Inflammatory macrophage treated with lipopolysaccharide for 1 hour (primary cell): ENCODE measurements at places on chromosomes 2 and 18.

GRCh38 chr2:230737791-230738226 lies 25.2 kb downstream of the CAB39 start:
- DNase-seq = no peak

DNA sequence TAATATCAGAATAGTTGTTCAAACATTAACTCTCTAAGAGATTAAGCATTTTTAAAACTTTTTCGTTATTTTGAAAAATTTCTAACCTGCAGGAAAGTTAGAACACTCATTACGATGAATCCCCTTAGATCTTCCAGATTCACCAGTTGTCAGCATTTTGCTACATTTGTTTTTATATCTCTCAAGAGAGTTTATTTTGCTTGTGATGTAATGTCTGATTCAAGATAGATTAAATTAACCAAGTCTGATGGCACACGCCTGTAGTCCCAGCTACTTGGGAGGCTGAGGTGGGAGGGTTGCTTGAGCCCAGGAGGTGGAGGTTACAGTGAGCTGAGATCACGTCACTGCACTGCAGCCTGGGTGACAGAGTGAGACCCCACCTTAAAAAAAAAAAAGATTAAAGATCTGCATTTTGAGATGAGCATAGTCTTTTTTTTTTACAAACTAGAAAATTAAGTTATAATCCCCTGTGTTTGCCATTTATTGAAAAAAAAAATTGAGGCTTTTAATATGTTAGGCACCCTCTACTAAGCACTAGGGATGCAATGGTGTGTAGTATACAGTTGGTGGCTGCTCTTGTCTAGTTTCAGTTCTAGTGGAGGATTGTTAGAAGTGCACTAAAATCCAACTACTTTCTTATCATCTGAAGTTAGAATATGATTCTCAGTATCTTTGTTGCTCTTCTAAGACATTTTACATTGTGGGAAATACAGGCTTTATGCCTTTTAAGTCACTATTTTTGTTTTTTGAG lies 20.9 kb downstream of the RAB10 start:
- no peak for DNase-seq

DNA sequence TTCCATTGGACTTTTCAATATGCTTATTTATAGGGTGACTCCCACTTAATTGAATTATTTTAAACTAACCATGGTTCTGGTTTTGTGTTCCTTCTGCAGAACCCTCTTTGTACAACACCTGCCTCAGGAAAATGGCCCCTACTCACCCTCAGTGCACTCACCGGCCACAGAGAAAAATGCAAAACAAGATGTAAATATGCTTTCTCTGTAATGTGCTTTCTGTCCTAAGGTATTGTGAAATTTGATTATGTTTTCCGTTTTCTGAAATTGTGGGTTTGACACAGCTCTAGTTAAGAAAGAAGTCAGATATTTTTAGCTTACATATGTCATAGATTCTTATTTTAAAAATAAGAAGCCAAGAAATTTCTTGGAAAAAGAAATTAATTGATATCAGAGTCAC lies 357.7 kb upstream of the SMIM21 start:
- no peak for DNase-seq

GRCh38 chr2:164782323-164782722 lies 59.3 kb downstream of the COBLL1 start:
- DNase-seq = peak; percentile 20

GRCh38 chr2:142042536-142043199 lies 88.1 kb downstream of the LRP1B start:
- DNase-seq = no peak

- no peak for DNase-seq
Observed at GRCh38 chr2:157787364-157787938, 88.7 kb downstream of the ACVR1 start.

- no peak for DNase-seq
Observed at GRCh38 chr2:164012581-164012980, 276.8 kb upstream of the FIGN start.

- no peak for DNase-seq
Observed at GRCh38 chr2:144003460-144004075, 516.4 kb downstream of the ZEB2 start.

DNA sequence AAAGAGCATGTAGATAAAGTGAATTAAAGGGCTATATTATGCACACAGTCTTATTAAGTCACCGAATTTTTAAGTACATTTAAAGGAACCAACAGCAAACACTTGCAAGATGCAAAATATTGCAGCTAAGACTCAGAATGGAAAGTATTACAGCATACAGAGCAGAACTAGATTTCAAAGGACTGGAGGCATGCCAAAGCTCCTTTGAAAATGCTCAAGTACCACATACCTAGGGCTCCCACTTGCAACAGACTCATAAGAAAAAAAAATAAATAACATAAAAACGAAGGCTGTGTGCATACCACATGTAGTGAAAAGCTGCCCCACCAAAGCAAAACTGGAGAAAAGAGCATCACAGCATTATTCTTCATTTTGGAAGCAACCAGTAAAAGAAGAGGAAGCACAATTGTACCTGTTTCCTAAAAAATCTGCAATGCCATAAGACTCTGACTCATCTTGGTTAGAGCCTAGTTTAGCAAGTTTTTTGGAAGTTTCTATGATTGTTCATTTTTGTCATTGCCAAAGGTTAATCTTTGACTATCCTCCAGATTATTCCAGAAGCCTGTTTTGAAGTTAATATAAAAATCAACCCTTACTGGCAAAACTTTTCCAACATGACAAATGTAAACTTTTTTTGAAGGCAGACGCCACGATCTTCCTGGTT lies 306.0 kb upstream of the COL3A1 start:
- no peak for DNase-seq

- DNase-seq = no peak
Observed at GRCh38 chr18:55001394-55002024, 42.2 kb upstream of the CCDC68 start.

GRCh38 chr2:33559328-33559727 lies 39.8 kb downstream of the FAM98A start:
- DNase-seq = no peak

DNA sequence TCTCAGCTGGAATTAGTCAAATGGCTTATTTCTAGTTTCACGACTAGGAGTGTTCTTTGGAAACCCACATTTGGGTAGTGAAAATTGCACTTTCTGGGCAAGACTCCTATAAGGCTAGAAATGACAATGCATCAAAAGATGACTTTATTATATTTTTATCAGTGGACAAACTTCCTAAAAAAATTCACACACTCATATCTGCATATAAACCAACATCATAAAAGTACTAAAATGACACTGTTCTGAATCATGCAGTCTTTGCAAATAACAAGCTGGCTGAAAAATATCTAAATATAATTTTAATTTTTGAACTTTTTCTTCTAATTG lies 17.6 kb downstream of the MXD1 start:
- DNase-seq = no peak

DNA sequence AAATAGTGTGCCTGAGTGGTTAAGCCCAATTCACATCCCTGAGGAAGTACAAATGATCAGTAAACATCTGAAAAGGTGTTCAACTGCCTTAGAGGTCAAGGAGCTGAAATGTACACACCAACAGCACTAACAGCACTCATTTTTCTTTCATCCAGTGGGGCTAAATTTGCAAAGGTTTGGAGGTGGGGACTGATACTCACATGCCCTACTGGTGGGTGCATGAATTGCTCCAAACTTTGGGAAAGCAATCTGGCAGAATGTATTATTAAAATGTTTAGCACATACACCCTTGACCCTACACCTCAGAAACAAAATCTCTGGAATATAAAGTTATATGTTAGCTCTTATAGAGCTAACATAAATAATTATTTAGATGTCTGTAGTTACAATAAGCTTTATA lies 19.0 kb upstream of the FAM178B start:
- peak; percentile 18 for DNase-seq

DNA sequence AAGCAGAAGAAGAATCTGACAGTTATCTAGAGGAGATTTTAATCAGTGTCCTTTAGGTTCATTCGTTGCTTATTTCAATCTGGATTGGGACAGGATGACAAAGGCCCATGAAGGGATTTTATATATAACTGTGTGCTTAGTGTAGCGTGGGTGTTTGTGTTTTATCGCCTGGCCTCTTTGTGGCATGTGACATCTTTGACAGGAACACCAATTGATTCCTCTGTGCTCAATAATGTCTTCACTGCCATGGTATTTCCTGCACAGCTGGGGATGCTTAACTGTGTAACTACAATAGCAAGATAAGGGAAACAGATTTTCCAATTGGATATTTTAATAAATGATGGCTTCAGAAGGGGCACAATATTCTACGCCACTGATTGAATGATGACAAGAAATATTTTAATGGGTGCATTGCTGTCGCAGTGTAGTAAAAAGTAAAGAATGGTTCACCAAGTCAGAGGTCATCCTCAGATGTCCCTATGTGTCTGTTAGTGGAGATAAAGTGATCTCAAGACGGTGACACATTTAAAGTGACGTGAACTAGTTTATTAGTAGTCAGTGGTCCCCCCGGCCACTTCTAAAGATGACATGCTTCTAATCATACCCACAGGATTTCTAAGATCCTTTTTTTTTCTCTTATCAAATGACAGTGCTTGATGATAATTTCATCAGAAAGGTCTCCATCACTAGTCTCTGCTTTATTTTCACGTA lies 160.4 kb downstream of the AGAP1 start:
- no peak for DNase-seq

- no peak for DNase-seq
Observed at GRCh38 chr2:224997802-224998201, 44.5 kb downstream of the DOCK10 start.

GRCh38 chr18:63320123-63320974 lies 780 bp upstream of the BCL2 start:
- peak; percentile 78 for DNase-seq

- peak; percentile 11 for DNase-seq
Observed at GRCh38 chr18:62522178-62522503, 684 bp upstream of the ZCCHC2 start.

DNA sequence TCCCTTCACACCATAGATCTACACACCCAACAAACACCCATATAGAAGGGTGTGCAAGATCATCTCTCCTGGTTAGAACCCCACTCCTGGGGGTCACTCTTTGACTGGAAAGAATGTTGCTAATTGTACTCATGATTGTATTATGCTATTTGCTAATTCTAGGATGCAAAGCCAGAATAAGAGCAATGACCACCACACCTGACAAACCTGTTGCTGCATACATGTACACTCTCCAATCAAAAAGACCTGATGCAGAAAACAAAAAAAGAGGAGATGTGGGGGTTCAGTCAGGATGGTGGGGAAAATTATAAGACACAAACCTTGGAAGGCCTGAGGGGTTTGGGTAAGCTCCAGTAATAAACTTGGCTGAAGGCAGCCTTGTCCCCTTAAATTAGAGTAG lies 36.9 kb upstream of the PDK1 start:
- DNase-seq = no peak

GRCh38 chr18:24461996-24462395 lies 1.6 kb downstream of the HRH4 start:
- DNase-seq = no peak

GRCh38 chr2:49426996-49427395 lies 272.7 kb upstream of the FSHR start:
- DNase-seq = no peak

- DNase-seq = no peak
Observed at GRCh38 chr2:43569921-43570320, 25.9 kb downstream of the THADA start.

- no peak for DNase-seq
Observed at GRCh38 chr2:191220671-191221070, 24.5 kb upstream of the MYO1B start.

DNA sequence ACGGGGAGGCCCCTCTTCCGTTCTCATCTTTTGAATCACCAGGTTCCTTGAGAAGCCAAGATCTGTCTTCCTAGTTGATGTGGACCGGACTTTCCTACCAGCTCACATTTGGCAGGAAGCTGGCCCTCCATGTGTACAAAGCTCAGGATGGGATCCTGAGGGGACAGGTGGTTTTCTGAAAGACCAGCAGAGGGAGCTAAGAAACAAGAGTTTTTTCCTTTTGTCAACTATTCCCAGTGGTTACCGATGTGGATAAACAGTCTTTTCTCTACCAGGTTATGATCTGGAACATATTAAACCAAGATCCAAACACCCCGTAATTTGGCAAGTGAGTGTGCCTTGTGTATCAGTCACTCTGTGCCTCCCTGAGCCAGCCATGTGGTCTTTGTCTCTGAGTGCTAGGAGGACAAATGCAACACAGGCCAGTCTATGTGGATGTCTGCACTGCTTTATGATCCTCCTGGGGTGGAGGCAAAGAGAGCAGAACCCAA lies 25.1 kb upstream of the ARHGAP25 start:
- peak; percentile 75 for DNase-seq

DNA sequence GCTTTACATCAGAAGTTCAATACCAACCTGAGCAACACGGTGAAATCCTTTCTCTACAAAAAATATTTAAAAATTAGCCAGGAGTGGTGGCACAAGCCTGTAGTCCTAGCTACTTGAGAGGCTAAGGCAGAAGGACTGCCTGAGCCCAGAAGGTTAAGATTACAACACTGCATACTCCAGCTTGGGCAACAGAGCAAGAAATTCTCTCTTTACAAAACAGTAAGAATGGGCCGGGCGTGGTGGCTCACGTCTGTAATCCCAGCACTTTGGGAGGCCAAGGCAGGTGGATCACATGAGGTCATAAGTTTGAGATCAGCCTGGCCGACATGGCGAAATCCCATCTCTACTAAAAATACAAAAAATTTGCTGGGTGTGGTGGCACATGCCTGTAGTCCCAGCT lies 113.2 kb downstream of the USP34 start:
- peak; percentile 29 for DNase-seq

DNA sequence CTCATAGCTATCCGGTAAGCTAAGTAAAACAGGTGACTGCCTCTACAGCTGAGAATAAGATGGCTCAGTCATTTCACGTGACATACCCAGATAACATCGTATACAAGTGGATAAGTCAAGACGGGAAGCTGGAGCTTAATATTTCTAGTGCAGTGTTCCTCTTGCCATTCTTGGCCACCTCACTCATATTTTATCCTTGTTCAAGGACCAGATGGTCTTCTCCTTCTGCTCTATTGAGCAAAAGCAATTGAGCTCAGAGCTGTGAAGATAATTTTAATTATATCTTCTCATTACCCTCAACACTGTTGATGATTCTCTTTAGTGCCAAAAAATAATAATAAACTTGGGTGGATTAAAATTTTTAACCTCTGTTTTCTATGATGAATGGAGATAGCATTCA lies 201.1 kb downstream of the DCC start:
- DNase-seq = no peak

DNA sequence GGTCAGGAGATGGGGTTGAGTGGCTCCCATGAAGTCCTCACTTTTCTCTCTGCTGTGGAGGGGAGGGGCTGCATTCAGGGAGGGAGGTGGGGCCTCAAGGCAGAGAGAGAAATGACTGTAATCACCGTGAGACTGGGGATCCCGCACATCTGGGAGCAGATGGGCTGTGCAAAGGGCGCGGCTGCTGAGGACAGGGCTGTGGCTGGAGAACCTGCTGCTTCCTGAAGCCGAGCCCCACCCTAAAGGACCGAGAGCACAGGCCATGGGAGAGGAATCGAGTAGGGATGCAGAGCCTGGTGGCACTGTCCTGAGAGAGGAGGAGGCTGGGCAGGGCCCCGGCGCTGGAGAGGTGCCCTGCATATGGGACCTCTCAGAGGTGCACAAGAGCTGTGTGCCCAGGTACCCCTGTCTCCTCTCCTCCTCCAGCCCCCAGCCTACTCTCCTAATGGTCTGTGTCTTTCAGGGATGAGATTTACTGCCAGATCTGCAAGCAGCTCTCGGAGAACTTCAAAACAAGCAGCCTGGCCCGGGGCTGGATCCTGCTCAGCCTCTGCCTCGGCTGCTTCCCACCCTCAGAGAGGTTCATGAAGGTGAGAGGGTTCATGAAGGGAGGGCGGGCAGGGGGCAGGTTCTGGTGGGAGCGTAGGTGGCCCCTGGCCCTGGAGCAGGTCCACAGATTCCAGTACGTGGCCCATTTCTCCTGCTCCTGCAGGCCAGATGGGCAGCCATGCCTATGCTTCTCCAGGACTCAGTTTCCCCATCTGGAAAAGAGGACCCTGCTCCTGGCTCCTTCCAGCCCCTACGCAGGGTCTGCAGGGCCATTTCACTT lies 25.9 kb upstream of the GPR17 start:
- no peak for DNase-seq
